Calu3 (cell line): ENCODE measurements at places on chromosomes 16 and 17. TPM values are rescaled to one million over a fixed set of nuclear protein-coding genes. Genes with fewer than 3 reads are reported as not detected.

CACNG1 gene
- total RNA-seq, result not detected in 2 replicates

SEZ6 gene
- total RNA-seq, result not detected in 2 replicates

HEATR9 gene
- not detected in 2 replicates for total RNA-seq

PPY gene
- not detected in 2 replicates for total RNA-seq

LLGL2 gene
- 208 and 251 TPM in 2 replicates for total RNA-seq

SLC5A11 gene
- total RNA-seq, result 0.64 TPM in 1 of 2 replicates, not detected in the other

NPIPA8 gene
- total RNA-seq, result 1.3 TPM in 1 of 2 replicates, not detected in the other

USP6 gene
- not detected in 2 replicates for total RNA-seq

KCNAB3 gene
- total RNA-seq, result 4.8 and 5.9 TPM in 2 replicates

KRT24 gene
- total RNA-seq, result 2.0 and 2.4 TPM in 2 replicates

ASB16 gene
- total RNA-seq, result 0.19 TPM in 1 of 2 replicates, not detected in the other

SPNS2 gene
- 63.4 and 104 TPM in 2 replicates for total RNA-seq

POLR3K gene
- 27.4 and 29.1 TPM in 2 replicates for total RNA-seq

DPEP1 gene
- total RNA-seq, result not detected in 2 replicates

ALOX15 gene
- total RNA-seq, result 0.27 and 0.38 TPM in 2 replicates

HSD11B2 gene
- total RNA-seq, result 10.2 and 10.8 TPM in 2 replicates

TP53TG3B gene
- total RNA-seq, result not detected in 2 replicates

SLC16A5 gene
- 124 and 187 TPM in 2 replicates for total RNA-seq

PRDM7 gene
- total RNA-seq, result not detected in 2 replicates

MYH13 gene
- total RNA-seq, result not detected in 2 replicates
